ENCODE measurements at places on chromosomes 1 and 21.

DNA sequence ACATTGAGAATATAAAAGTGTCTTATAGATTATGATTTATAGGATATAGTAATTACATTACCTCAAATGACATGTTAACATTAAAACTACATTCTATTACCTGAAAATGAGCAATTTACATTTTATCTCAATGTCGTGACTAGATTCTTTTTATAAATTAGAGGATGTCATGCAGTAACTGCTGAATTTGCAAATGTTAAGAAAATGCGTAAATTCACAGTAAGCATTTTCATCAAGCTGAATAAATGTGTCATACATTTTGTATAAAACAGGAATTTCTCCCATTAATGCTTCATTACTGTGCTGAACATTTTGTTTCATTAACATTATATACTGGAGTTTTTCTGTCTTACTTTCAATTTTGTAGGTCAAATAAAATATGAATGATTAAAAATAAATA is 1460.7 kb upstream of the B3GALT2 start:
- no peak for DNase-seq

- no peak for DNase-seq
These were observed 20.2 kb upstream of the ZMYM1 start for GRCh38 chr1:35058988-35059387.

DNA sequence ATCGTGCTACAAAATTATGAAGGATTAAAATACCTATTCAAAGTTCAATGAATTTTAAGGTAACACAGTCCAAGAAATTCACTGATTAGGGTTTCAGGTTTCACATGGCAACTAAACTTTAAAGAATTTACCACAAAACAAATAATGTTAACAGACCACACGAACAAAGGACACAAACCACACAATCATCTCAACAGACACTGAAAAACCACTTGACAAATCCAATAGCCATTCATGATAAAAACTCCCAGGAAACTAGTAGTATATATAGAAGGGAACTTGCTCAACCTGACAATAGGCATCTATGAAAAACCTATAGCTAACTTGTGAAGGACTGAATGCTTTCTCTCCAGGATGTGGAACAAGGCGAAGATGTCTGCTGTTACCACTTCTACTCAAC is 21.1 kb upstream of the SH2D5 start:
- DNase-seq = no peak

DNA sequence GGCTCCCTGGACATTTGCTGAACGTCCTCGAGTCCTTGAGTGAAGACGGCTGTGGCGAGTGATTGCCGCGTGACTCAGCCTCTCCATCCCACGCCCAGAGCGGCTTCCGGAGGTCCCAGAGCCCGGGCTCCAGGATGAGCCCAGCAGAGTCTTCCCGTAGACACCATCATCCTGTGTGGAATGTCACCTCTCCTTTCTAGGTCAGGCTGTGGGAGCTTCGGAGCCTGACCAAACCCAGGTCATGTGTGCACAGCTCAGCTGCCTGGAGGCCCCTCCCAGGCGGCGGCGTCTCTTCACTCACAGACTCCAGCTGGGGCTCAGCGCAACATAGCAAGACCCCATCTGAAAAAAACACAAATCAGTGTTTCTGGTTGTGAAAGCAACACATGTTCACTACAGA is 38.2 kb downstream of the PRKCZ start:
- DNase-seq = no peak

GRCh38 chr1:180311011-180311730 is 81.1 kb downstream of the LHX4 start:
- no peak for DNase-seq

DNA sequence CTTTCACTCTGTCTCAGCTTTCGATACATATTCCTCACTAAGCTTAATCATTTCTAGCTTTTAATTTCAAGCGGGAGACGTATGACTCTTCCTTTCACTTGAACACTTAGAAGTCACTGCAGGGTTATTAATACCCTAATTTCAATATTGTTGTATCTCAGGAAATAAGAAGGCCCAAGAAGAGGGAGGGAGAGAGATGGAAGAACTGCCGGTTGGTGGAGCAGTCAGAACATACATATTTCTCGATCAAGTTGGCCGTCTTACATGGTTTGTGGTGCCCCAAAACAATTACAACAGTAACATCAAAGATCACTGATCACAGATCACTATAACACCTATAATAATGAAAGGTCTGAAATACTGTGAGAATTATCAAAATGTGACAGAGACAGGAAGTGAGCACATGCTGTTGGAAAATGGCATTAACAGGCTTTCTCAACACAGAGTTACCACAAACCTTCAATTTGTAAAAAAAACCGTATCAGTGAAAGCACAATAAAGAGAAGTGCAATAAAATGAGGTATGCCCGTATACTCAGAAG is 145.4 kb upstream of the HP1BP3 start:
- no peak for DNase-seq
